ENCODE measurements at places on chromosomes 16 and 17.

DNA sequence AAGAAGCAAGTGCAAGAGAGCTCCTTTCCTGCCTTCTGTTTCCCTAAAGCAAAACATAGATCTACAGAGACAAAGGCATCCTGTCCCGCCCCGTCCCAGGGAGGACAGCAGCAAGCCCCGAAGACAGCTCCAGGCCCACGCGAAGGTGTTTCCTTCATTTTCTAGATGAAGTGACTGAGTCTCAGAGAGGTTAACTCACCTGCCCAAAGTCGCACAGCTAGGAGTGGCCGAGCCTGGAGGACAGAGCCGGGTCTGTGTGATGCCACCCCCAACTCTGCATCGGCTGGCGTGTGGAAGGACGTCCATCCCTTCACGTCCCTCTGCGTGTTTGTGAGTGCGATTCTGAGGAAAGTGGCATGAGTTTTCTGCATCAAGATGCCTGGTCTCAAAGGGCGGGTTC, 187.2 kb upstream of the CHMP6 start:
- DNase-seq = no peak

GRCh38 chr16:86880316-86881117, 302.2 kb downstream of the FOXL1 start:
- DNase-seq = no peak

GRCh38 chr16:49744244-49745220, 111.4 kb downstream of the ZNF423 start:
- DNase-seq = no peak

- DNase-seq = no peak
Observed at GRCh38 chr16:27462846-27463682, 61.1 kb downstream of the IL21R start.

- no peak for DNase-seq
Observed at GRCh38 chr17:80947200-80947940, 44.3 kb upstream of the CHMP6 start.

DNA sequence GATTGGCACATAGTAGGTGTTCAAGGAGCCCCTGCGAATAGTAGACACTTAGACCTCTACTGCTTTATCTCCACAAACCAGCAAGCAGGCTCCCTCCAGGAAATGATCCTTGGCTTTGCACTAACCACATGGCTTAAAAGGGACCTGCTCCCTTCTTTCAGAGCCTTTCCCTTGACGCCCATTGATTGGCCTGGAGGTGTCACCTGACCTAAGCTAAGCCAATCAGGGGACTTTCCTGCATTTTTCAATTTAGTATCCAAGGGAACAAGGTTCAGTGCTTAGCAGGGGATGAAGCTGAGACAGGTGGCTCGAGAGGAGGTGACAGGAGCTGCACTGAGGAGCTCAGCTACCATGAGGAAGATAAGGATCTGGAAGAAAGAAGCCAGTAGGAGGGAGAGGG, 52.8 kb downstream of the CLEC19A start:
- no peak for DNase-seq

DNA sequence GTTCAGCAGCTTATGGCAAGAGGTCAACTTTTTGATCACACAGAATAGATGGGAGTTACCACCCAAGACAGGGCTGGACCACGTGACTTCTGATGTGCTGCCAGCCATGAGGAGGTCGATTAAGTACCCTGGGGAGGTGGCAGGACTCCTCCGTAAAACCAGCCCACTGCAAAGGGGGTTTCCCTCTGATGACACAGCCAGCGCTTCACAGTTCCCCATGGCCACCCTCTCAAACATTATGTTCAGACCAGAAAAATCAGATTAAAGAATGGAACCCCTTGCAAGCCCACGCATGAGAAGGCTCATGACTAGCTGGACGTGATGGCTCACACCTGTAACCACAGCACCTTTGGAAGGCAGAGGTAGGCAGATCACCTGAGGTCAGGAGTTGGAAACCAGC, 222.9 kb downstream of the CPPED1 start:
- DNase-seq = no peak

GRCh38 chr17:43014649-43015542, 7.3 kb downstream of the VAT1 start:
- DNase-seq = no peak

DNA sequence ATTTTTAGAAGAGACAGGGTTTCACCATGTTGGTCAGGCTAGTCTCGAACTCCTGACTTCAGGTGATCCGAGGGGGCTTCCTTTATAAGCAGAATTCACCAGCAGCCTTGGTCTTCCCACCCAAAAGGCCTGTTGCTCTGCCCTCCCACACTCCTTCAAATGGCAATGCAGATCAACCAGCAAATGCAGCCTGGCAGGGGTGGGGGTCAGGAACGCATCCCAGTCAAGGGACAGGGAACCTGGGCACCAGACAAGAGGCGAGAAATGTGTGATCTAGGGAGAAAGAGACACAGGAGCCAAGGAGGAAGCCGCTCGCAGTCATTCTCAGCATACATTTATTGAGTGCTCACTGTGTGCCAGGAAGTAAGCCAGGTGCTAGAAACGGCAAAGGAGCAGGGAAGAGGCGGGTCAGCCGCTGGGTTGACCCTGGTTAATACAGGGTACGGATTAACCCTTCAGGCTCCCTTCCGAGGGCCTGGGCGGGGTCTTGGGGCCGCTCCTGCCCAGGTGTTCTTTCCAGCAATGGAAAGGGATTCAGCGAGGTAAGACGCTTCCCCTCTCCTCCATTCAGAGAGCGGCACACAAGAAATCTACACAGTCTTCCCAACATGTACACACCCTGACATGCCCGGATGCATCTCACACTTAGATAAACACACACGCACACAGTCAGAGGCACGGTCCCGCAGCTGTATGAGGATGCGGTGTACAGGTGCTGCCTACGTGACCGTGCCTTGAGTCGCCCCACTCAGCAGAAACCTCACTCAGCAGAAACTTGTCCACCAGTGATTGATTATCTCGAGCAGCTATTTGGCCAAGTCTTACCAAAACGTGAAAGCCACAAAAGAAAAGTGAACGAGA, 6.6 kb upstream of the PITPNA start:
- DNase-seq = no peak

GRCh38 chr17:29962656-29963055, 21.2 kb downstream of the EFCAB5 start:
- no peak for DNase-seq

DNA sequence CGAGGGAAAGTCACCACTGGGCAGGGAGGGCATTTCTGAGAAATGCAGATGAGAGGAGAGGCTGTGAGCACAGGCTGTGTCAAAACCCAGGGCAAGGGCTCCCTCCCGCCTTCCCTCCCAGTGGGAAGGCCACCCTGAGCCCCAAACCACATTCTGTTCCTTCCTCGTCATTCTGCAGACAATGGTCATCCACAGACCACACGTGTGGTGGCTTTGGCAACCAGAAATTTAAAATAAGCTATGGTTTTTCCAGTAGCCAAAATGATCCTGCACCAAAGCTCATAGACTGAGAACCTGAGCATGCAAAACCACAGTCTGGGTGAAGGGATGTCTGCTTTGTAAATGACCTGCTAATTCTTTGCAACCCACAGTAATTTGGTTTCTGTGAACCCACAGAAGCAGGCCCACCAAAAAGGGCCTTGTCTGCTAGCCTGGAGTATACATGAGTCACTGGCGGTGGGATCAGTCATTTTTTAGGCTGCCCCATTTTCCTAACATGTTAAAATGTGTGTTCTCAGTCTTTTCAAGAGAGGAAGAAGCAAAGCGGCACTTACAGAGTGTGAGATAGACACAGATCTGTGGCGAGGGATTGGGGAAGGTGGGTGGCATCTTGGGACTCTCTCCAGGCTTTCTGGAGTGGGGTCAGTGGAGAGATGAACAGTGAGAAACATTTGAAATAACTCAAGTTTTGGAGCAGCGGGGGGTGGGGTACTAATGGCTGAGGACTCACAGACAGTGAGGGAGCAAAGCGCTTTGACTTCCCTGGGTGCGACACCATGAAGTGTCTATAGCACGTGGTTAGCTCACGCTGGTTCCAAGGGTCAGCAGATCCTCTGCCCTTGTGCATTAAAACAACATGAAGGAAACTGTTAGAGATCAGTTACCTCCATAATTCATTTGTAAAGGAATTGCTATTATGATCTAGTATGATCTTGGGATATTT, 20.5 kb downstream of the GRB7 start:
- peak; percentile 54 for DNase-seq

DNA sequence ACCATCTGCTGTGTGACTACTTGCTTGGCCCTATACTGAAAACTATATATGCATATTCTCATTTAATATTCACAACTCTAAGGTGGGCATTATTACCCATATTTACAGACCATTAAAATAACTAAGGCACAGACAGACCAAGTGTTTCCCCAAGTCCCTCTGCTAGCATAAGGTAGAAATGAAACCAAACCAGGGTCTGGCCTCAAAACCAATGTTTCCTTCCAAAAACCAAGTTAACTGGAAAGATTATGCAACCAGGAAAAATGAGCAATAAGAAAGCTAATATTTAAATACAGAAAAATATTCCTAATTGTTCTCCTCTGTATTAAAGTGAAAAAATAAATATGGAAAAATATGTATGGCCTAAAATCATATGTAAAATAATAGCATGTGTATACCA, 50.1 kb downstream of the XPO6 start:
- no peak for DNase-seq

DNA sequence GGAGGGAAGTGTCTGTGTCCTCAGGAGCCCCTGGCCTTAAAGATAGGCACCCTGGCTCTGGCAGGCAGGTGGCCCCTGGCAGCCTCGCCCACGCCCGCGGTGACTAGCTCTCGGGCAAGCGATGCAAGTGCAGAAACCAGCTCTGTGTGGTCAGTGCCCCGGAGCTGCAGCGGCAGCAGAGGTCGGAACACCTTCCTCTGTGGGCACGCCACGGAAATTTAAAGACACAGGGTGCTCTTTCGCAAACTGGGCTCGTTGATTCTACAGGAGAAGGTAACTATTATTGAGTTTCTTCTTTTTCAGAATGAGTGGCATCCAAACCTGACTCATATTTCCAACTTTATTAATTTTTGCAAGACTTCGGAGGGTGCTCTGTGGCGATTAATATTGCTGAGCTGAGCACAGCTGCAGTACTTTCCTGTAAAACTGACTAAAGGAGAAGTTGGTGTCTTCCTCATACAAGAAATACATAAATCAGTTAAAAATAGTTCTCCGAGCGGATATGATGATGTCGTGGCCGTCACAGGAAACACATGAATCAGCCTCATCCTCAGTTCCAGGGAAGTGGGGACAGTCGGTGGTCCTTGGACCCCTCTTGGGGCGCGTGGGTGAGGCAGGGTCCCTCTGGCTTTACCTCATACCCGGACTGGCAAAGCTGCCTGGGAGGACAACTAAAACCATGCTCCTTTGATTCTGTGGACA, 120.2 kb downstream of the METRNL start:
- DNase-seq = peak; percentile 38

GRCh38 chr17:82823004-82823403, 16.8 kb downstream of the ZNF750 start:
- DNase-seq = no peak

DNA sequence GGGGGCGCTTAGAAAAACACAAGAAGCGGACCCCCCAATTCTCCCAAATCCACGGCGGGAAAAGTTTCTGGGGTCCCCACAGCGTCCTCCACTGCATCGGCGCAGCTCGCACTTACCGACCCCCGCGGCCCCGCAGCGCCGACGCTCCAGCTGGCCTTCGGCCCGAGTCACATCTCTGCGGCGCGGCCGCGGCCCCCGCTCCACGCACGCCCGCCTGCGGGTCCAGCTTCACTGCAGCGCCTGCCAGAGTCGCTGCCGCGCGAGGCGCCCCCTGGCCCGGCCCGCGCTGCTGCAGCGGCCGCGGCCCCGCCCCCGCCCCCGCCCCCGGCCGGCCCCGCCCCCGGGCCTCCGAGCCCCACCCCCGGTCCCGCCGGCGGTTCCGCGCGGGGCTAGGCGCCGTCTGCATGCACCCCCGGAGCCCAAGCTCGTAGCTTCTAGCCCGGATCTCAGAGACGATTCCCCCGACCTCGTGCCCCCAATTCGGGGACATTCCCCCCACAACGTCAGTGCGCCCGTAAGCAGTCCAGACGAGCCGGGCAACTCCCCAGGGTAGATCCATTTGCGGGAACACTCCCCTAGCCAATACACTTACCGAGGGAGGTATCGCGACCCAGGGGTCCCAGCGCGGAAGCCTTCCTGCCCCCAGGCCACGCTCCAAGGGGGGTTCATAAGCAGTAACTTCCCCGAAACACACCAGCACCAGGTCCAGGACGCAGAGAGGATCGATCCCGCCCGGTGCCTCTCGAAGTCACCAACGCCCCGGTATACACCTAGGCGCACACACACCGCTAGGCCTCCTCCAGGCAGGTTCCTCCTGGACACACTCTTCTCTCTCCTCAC, at the start of gene GPRC5B:
Gene GPRC5B, minus strand, starts transcription at position 238 of the 840 bp plus-strand sequence. CDS start 12,003 bp downstream, outside the sequence.
- peak; percentile 17 for DNase-seq

- DNase-seq = no peak
Observed at GRCh38 chr16:50040018-50040417, 15.0 kb downstream of the CNEP1R1 start.

DNA sequence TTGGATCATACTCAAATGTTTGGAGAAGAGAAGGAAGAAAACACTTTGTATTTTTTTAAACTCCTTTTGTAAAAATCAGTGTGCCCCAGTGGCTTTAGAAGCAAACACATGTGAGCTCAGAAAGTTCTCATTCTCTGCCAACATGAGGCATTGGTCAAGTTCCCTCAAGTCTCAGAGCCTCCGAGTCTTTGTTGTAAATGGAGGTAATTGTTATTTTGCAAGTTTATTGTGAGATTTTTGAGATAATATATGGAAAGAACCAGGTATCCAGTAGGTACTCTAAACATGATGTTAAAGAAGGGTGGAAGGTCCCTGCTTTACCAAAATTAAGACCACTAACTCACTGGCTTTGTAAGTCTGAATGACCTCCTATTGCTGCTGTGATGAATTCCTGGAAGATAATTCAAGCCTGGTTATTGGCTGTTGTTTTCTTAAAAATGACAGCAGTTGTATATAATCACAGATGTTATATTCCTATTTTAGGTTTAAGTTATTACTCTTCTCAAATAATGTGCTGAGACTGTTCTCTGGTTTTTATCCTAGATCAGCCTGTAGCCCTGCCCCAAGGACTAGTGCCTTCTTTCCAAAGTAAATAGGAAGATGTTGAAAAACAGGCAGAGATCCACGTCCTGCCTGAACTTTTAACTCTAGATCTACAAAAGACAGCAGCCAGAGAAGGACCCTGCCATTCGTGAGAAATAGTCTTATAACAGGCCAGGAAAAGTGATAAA, 2.4 kb downstream of the HLF start:
- no peak for DNase-seq

DNA sequence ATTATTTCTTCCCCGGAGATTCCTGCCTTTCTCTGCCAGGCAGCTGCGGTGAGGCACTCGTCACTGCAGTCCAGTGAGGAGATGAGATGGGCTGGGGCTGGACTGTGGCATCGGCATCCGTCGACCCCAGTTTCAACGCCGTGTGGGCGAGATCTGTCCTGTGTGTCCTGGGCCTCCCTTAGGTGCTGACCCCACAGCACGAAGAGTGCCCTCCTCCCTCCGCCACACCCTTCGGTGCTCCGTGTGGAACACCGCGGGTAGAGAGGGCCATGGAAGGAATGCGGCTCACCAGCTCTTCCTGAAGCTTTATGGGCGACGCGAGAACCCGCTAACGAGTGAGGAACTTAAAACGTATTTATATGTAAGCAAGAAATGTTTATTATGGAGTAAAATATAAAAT, 17.6 kb downstream of the ACSF3 start:
- DNase-seq = no peak

DNA sequence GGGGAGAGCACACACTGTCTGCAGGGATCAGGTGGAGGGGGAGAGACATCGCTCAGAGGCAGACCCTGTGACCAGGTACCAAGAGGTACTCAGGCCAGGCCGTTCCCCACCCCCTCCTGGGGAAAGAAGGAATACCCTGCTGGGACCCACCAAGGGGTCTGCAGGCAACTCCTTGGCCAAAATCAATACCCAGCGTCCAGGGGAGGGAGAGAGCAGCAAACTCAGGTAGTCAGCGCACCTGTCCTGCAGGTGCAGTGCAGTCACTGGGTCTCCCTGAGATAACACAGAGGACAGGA, 57.5 kb upstream of the DOC2B start:
- no peak for DNase-seq

- no peak for DNase-seq
Observed at GRCh38 chr16:61934601-61935000, 101.6 kb downstream of the CDH8 start.

All from stimulated activated CD4-positive, alpha-beta T cell treated with anti-CD3 and anti-CD28 coated beads, Interleukin-12 subunit alpha, Interleukin-12 subunit beta, amount 100 ng/mL, for 48 hours (primary cell).